ENCODE measurements at places on chromosomes 2 and 18.

GRCh38 chr2:199459286-199460100 lies 1.8 kb upstream of the SATB2 start:
- DNase-seq, result peak; percentile 78

DNA sequence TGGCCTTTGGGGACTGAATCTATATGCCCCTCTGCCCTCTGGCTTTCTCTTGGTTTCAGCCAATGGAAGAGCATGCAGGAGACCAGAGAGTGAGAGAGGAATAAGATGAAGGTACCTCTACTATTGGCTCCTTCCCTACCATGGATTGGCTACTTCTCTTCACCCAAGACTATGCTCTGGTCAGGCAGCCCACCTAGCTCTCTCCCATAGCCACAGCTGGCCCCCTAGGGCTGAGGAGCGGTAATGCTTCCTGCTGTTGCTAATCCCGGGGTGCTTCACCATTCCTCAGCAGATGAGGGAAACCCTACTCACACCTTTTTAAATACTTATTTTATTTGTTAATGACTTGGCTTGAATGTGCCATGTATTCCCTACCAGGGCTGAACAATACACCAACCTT lies 142.4 kb downstream of the MREG start:
- no peak for DNase-seq

GRCh38 chr2:134441153-134441863 lies 187.4 kb downstream of the MGAT5 start:
- DNase-seq, result no peak

- no peak for DNase-seq
These were observed 89.2 kb downstream of the ZNF516 start for GRCh38 chr18:76405681-76406356.

DNA sequence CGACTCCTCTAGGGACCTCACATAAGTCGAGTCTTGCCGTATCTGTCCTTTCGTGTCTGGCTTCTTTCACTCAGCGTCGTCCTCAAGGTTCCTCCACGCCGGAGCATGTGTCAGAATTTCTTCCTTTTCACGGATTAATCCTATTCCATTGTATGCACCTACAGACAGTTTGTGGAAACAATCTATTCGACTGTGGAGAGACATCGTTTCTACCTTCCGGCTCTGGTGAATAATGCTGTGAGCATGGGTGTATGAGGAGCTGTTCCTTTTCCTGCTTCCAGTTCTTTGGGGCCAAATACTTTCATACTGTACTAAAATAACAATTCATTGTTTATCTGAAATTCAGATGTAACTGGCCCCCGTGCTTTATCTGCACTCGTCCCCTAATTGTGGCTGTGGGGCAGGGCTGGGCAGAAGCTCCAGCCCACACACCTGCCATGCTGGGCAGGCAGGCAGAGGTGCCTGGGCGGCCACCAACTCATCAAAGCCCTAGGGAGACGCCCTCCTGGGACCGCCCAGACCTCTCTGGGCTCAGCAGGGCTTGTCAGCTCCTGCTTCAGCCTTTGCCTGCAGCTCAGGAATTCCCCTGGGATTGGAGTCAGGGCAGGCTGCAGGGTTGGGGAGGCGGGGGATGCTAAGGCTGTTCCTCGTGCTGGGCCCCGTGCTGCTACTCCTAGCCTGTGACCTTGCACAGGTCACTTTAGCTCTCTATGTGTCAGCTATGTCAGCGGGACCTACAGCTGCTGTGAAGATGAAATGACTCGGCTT lies 14.5 kb downstream of the GPC1 start:
- DNase-seq, result no peak

DNA sequence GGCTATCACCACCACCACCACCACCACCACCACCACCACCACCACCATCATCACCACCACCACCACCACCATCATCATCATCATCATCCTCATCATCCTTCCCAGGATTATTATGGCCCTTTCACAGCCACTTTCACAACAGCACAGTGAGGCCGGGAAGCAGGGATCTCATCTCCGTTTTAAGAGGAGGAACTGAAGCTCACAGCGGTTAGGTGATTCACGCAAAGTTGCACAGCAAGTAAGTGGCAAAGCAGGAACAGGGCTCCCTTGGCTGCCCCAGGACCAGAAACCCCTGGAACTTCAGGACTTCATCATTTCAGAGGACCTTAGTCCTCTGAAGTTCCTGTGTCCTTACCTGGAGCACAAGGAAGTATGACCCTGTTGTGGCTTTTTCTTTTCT lies 26.8 kb downstream of the MRPL35 start:
- no peak for DNase-seq

DNA sequence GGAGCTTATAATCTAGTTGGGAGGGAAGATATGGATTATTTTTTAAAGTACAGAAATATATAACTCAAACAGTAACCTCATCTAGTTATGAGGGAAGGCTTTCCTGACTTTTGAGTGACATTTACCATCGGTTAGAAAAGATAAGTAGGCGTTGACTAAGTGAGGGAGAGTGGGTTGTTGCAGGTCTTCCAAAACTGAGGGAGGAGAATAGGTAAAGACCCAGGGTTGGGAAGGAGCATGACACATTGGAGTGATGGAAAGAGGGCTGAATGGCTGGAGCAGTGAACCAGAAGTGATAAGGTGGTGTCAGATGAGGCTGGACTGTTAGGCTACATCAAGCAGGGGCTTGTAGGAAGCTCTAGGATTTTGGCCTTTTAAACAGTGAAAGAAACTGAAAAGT lies 10.6 kb upstream of the NUP35 start:
- no peak for DNase-seq

DNA sequence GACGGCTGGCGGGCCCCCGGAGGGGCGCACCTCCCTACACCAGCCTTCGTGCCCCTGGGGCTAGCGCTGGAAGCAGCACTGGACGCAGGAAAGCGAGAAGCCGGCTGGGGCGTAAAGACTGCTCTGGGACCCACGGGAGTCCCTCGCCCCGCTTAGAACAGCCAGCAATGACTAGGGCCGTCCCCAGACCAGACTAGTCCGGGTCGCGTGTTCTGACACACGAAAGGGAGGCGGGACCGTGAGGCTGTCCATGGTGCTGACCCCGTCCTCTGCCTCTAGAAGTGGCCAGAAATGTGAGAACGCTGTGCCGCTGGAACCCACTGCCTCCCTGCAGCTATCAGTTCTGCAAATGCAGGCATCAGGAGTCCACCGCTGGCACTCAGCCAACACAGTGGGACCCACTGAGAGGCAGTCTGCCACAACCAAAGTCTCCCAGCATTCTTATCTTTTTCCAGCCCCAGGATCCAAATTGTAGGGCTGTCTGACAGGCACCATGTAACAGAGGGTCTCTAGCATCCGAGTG lies at the start of gene UCN:
UCN (minus strand) TSS at position 87 of the 523 bp plus-strand sequence. CDS start 550 bp downstream, outside the sequence.
- no peak for DNase-seq

DNA sequence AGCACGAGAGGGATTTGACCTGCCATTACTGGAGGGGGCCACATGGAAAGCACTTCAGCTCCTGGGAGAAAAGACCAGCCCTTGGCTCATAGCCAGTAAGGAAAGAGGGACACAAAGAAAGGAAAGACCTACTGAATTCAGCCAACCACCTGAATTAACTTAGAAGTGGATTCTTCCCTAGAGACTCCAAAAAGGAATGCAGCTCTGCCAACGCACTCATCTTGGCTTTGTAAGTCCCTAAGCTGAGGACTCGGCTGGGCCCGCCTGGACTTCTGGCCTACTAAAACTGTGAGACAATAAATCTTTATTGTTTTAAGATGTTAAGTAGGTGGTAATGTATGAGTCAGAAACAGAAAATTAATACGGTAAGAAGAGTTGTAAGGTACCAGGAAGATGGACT lies 11.5 kb downstream of the ATF2 start:
- DNase-seq, result no peak

DNA sequence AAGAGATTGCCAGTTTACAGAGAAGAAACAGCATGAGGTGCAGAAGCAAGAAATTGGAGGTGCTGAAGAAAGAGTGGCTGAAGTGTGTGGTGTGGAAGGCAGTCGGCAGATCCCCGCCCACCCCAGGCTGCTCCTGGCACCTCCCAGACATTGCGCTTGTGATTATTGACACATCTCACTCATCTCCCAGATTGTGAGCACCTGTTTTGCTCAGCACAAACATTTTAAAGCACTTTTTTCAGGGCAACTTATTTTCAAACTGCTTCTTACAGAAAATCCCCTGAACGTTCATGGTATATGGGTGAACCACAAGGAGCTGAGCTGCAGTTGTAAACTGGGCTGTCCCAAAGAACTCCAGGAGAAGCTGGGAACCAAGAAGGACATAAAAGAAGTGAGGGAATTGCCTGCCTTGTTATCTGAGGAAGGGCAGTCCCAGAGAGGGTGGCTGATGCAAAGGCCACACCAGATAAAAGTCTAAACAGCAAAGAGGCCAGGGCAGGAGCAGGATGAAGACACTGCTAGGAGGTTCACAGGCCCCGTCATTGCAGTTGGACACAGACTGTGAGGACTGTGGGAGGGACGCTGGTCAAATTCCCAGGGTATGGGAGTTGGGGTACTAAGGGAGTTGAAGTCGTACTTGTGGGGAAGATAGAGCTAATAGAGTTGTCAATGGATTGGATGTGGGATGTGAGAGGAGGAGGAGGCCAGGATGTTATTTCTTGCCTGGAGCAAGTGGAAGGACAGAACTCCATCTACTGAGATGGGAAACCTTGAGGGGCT lies 65.1 kb downstream of the INPP4A start:
- no peak for DNase-seq

- no peak for DNase-seq
These were observed 558 bp downstream of the FBXO41 start for GRCh38 chr2:73283545-73284295.

- no peak for DNase-seq
These were observed 235.0 kb upstream of the NT5C1B start for GRCh38 chr2:18824325-18824790.

- no peak for DNase-seq
These were observed 377.3 kb downstream of the LNPK start for GRCh38 chr2:175624785-175625184.

- no peak for DNase-seq
These were observed 66.2 kb upstream of the FOSL2 start for GRCh38 chr2:28326469-28326805.

GRCh38 chr2:14936426-14936825 lies 303.9 kb downstream of the LRATD1 start:
- DNase-seq, result no peak

- no peak for DNase-seq
These were observed 9.2 kb downstream of the BOK start for GRCh38 chr2:241567776-241568175.
